Kidney (tissue), 22 donors: ENCODE measurements at places on chromosomes 3 and 15. TPM values are rescaled to one million over a fixed set of nuclear protein-coding genes. Genes with fewer than 3 reads are reported as not detected.

The SQOR gene
- 67.5 TPM for total RNA-seq

The MNS1 gene
- 5.6 TPM for total RNA-seq

The TMEM158 gene
- 5.1 TPM for total RNA-seq

The IQCF5 gene
- total RNA-seq: not detected

The KLHL40 gene
- not detected for total RNA-seq

The PRR20G gene
- not detected for total RNA-seq

The HCLS1 gene
- 102 TPM for total RNA-seq

The UBP1 gene
- total RNA-seq: 57.0 TPM

The CTXN2 gene
- 0.06 TPM for total RNA-seq

The IMPG2 gene
- total RNA-seq: 0.85 TPM

The GOLGA8H gene
- total RNA-seq: 0.88 TPM

The MEGF11 gene
- 41.8 TPM for total RNA-seq

The GOLGA8Q gene
- 1.6 TPM for total RNA-seq

The REC114 gene
- total RNA-seq: not detected

The ACY1 gene
- 68.1 TPM for total RNA-seq
